Peyer's patch (tissue), 4 donors: ENCODE measurements at places on chromosomes 6 and 20.

DNA sequence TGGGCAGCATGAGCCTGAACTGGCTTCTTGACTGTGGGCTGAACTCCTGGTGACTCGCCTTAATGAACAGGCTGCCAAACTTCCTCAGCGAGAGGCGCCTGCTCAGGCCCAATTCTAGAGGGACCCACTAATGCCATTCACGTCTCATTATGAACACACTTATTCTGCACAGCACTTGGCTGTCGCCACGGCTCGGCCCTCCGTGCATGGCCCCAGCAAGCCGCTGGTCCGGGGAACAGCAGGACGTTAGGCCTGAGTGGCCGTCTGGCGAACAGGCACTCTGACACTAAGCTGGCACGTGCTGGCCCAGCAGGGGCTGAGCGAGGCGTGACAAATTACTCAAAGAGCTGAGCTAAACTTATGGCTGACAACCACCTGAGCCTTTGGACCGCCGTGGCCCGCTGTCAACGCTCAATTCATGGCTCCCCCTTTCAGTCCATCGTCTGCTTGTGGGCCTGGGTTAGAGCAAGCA is 45.9 kb downstream of the INSM1 start:
- no peaks in the 10 kb centered on the region for H3K27me3 ChIP-seq
- H3K36me3 ChIP-seq, result no peaks in the 10 kb centered on the region
- no peak overlapping the region for H3K27ac ChIP-seq
- no peak overlapping the region for H3K4me3 ChIP-seq
- no peak for DNase-seq
- no peaks in the 10 kb centered on the region for H3K4me1 ChIP-seq

DNA sequence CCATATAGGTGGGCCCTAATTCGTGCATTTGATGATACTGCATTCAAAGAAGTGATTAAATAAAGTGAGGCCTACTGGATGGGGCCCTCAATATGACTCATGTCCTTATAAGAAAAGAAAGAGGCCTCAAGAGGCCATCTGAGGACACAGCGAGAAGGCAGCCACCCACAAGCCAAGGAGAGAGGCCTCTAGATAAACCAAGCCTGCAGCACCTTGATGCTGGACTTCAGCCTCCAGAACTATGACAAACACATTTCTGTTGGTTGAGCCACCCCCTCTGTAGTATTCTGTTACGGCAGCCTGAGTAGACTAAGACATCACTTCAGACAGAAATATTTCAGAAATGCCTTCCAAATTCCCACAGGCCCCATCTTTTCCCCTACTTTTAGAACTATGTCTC is 82.5 kb upstream of the PLEKHG1 start:
- H3K4me1 ChIP-seq, result no peaks in the 10 kb centered on the region
- H3K27ac ChIP-seq, result no peak overlapping the region
- no peak overlapping the region for H3K4me3 ChIP-seq
- H3K36me3 ChIP-seq, result no peaks in the 10 kb centered on the region
- no peaks in the 10 kb centered on the region for H3K27me3 ChIP-seq

GRCh38 chr6:130215526-130215925 is 7.2 kb downstream of the SAMD3 start:
- H3K4me3 ChIP-seq, result no peak overlapping the region
- no peak for DNase-seq
- H3K36me3 ChIP-seq, result no peaks in the 10 kb centered on the region
- no peaks in the 10 kb centered on the region for H3K27me3 ChIP-seq
- H3K4me1 ChIP-seq, result no peaks in the 10 kb centered on the region

DNA sequence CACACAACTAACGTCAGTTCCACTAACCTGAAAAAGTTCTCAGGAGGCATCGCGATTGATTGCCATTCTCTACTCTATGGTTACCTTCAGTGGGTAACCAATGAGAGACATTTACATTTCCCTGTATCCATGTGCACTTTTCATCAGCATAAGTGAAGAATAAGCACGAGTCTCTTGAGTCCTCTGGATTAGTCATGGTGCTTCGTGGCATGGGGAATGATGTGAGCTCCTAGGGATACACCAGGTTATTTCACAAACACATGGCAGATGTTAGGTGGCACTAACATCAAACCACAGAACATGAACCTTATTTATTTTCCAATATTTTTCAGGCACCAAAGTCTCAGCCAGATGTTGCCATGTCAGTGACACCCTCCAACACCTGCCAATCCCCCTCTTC is 64.0 kb downstream of the FYN start:
- no peaks in the 10 kb centered on the region for H3K27me3 ChIP-seq
- H3K4me3 ChIP-seq, result no peak overlapping the region
- DNase-seq, result no peak
- no peaks in the 10 kb centered on the region for H3K36me3 ChIP-seq
- peaks cover 13% of the 10 kb centered on the region for H3K4me1 ChIP-seq
- H3K27ac ChIP-seq, result no peak overlapping the region

GRCh38 chr6:39430871-39431523 is 108.5 kb upstream of the KCNK16 start:
- H3K4me1 ChIP-seq, result peaks cover 7% of the 10 kb centered on the region
- no peaks in the 10 kb centered on the region for H3K27me3 ChIP-seq
- H3K4me3 ChIP-seq, result no peak overlapping the region
- no peaks in the 10 kb centered on the region for H3K36me3 ChIP-seq

DNA sequence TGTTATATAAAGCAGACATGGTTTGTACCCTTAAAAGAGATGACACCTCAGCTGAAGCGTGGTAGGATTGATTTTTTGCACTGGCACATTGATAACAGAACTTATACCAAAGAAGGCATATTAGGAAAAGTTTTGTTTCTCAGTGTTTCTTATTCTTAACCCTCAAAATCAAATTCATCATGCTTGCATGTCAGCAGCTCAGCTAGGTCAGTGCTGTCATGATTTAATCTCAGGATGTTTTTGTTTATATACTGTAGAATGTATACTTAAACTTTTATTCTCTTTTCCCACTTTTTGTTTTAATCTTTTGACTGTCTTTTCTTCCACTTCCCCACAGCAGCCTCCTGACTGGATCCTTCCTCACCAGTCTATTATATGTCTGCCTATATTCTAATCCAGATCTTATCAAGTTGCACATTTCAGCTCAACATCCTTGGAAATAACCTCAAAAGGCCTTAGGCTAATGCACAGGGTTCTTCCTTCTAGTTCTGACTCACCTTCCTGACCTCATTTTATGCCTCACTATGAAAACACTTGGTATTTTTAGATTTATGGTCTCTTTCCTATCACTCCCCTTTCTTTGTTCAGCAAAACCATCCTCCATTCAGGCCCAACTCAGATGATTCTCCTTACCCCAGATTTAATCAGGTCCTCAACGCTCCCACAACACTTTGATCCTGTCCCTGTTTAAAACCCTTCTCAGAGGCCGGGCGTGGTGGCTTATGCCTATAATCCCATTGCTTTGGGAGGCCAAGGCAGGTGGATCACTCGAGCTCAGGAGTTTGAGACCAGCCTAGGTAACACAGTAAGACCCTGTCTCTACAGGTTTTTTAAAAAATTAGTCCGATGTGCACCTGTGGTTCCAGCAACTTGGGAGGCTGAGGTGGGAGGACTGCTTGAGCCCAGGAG is 7.2 kb downstream of the HEBP2 start:
- H3K4me1 ChIP-seq, result no peaks in the 10 kb centered on the region
- no peak overlapping the region for H3K4me3 ChIP-seq
- no peaks in the 10 kb centered on the region for H3K27me3 ChIP-seq
- H3K36me3 ChIP-seq, result no peaks in the 10 kb centered on the region

DNA sequence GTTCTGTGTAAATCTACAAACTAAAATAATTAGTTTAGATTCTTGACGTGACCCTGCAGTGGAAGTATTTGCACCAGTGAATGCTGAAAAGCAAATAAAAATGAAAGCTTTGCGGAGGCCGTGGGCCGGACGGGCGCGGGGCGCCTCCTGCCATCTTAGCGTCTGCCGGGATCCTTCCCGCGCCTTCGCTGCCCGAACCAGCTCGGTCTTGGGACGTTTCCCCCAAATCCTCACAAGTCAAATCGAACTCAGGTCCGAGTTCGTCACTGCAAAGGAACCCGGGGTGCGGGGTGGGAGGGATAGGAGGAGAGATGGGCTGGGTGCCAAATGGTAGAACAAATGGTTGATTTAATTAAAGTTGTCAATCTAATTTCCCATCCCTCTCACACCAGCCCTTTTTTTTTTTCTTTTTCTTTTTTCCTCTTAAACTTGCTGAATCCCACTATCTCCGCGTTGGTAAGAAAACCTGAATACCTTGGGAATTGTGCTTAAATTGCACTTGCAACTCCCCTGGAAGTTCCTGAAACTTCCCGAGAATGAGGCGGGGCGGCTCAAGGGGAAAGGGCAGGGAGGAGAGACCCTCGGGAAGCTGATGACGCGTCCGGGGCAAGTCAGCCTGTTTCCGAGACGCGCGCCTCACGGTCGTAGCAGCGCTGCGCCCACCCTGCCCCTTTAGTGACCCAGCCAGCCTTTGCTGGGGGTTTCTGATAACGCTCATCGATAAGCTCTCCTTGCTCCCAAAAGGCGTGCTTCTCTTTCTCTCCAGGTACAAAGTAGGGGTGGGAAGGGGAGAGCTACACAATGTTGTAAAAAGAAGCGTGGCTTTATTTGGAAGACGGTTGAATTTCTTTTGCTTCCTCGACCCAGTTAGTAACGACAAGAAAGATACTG is 1.8 kb downstream of the GJA1 start:
- peak overlapping the region; percentile 78 for H3K27ac ChIP-seq
- H3K4me1 ChIP-seq, result no peaks in the 10 kb centered on the region
- peak; percentile 48 for DNase-seq

DNA sequence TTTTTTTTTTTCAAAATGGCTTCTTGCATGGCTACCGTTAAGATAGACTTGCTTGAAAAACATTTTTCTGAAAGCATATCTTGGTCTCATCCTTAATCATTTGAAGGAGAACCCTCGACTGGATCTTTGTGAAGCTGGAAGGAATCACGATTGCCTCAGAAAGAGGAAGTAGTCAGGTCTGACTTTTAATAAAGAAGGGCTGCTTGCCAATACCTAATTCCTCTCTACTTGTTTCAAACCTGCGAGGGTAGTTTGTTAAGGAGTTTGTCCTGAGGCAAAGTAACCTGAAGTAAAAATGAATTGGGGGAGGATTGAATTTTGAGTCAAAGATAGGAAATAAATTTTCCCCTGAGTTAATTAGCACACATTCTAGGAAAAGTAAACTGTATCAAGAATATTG is 288.1 kb upstream of the MAP3K7 start:
- no peaks in the 10 kb centered on the region for H3K27me3 ChIP-seq
- H3K4me1 ChIP-seq, result no peaks in the 10 kb centered on the region
- no peak overlapping the region for H3K4me3 ChIP-seq

DNA sequence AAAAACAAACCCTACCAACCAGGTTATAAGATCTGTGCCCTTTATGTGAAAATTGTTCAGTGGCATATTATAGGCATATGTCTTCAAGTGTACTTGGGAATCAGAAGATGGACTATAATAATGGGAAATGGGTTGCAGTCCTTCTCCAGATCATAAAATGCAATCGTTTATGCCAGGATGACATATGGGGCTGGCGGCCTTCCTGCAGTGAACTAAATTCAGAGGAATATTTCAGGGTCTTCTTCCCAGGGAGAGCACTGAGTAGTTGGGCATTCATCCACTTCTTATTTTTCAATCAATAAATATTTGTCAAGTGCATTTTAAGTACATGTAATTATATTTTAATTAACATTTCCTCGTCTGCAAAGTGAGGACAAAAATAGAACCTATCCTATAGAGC is 176.2 kb upstream of the CNR1 start:
- H3K27ac ChIP-seq, result no peak overlapping the region
- H3K36me3 ChIP-seq, result no peaks in the 10 kb centered on the region
- no peaks in the 10 kb centered on the region for H3K27me3 ChIP-seq
- no peak overlapping the region for H3K4me3 ChIP-seq
- no peak for DNase-seq
- H3K4me1 ChIP-seq, result no peaks in the 10 kb centered on the region

GRCh38 chr6:43949551-43949991 is 177.7 kb downstream of the MRPL14 start:
- H3K4me3 ChIP-seq, result no peak overlapping the region
- peak; percentile 8 for DNase-seq
- no peaks in the 10 kb centered on the region for H3K4me1 ChIP-seq
- H3K27ac ChIP-seq, result no peak overlapping the region
- no peaks in the 10 kb centered on the region for H3K27me3 ChIP-seq
- H3K36me3 ChIP-seq, result no peaks in the 10 kb centered on the region

DNA sequence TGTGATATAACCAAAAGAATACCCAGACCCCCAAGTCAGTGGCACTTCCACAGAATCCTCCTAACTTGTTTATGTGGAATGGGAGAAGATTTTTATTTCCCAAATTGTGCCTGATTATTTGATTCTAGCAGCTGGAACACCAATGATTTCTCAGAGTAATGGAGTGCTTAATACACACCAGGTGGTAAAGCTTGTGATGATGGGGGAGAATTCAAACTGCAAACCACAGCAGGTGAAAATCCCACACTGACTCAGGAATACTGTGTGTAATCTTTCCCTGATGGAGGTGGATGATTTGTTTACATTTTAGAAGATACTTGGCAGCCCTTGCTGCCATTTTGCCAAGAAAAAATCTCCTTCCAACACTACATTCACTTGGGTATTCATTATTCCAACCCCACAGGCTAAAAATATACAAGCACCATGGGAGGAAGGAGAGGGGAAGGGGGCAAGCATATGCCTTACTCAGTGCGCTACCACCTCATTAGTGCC is 212.7 kb upstream of the PLN start:
- DNase-seq, result no peak
- H3K4me1 ChIP-seq, result no peaks in the 10 kb centered on the region
- H3K4me3 ChIP-seq, result no peak overlapping the region

DNA sequence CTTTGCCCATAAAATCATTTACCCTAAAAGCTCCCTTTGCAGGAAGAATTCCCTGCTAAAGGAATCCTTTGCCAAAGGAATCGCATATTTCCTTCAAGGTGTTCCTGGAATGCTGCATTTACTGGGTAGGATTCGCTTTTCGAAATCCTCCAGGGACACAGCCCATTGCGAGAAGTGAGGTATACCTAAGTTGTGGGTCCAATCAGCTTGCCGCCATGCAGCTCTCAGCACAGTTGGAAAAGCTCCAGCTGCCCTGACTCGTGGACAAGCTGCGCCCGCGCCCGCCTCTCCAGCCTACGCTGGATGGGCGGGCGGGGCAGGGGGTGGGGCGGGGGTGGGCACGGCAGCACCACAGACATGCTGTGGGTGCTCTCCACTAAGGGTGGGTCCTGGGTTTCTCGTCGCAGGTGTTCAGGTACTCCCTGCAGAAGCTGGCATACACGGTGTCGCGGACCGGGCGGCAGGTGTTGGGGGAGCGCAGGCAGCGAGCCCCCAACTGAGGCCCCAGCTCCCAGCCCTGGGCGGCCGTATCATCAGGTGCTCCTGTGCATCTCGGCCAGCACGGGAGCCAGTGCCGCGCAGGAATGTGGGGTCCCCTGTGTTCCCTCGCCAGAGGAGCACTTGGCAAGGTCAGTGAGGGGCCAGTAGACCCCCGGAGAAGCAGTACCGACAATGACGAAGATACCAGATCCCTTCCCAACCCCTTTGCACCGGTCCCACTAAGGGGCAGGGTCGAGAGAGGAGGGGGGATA is 1.4 kb downstream of the NNAT start:
- H3K4me1 ChIP-seq, result peaks cover 12% of the 10 kb centered on the region
- H3K27me3 ChIP-seq, result no peaks in the 10 kb centered on the region
- H3K27ac ChIP-seq, result peak overlapping the region; percentile 35
- peaks cover 8% of the 10 kb centered on the region for H3K36me3 ChIP-seq
- H3K4me3 ChIP-seq, result no peak overlapping the region
